ENCODE measurements at places on chromosomes 12 and 14. TPM values are rescaled to one million over a fixed set of nuclear protein-coding genes. Genes with fewer than 3 reads are reported as not detected.

Gene OASL
- total RNA-seq: 19.3 TPM

Gene ITGB7
- not detected for total RNA-seq

Gene RPL10L
- total RNA-seq: not detected

Gene PRPH
- 14.5 TPM for total RNA-seq

DNA sequence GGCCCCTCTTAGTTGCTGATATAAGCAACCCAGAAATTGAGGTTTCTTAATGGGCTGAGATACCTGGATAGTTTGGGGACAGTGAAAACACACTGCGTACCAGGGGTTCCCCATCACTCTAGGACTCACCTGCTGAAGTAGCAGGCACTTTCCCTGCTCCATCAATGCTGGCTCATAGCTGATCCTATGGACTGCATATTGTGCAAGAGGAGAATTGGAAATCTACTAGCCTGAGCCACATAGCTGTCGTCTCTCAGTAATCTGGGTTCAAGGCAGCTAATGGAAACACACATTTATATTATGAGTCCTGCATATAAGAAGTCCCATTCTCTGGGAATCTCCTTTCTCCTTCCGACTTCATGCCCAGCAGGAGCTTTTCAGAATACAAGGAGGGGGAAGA, 7.3 kb upstream of the DUSP6 start:
- no peak overlapping the region for H3K4me3 ChIP-seq
- no peak overlapping the region for H3K27ac ChIP-seq
- DNase-seq: no peak
- H3K4me1 ChIP-seq: peaks cover 18% of the 10 kb centered on the region

GRCh38 chr12:102769323-102769916, 147.6 kb downstream of the PAH start:
- H3K27me3 ChIP-seq: no peaks in the 10 kb centered on the region
- H3K27ac ChIP-seq: no peak overlapping the region
- peak; percentile 53 for DNase-seq
- no peaks in the 10 kb centered on the region for H3K36me3 ChIP-seq
- no peak overlapping the region for H3K4me3 ChIP-seq

GRCh38 chr12:69905801-69906200, 80.8 kb downstream of the MYRFL start:
- no peaks in the 10 kb centered on the region for H3K36me3 ChIP-seq
- DNase-seq: no peak
- no peaks in the 10 kb centered on the region for H3K27me3 ChIP-seq
- H3K4me1 ChIP-seq: peaks cover 2% of the 10 kb centered on the region
- no peak overlapping the region for H3K4me3 ChIP-seq

- H3K27me3 ChIP-seq: no peaks in the 10 kb centered on the region
- DNase-seq: no peak
- peaks cover 9% of the 10 kb centered on the region for H3K4me1 ChIP-seq
- peaks cover 99% of the 10 kb centered on the region for H3K36me3 ChIP-seq
Measured at GRCh38 chr12:53532524-53533445, 25.5 kb upstream of the NPFF start.

- no peaks in the 10 kb centered on the region for H3K36me3 ChIP-seq
- H3K27ac ChIP-seq: no peak overlapping the region
- H3K4me1 ChIP-seq: peaks cover 22% of the 10 kb centered on the region
- H3K27me3 ChIP-seq: peaks cover 14% of the 10 kb centered on the region
Measured at GRCh38 chr12:143964-144649, 69.8 kb downstream of the SLC6A12 start.

DNA sequence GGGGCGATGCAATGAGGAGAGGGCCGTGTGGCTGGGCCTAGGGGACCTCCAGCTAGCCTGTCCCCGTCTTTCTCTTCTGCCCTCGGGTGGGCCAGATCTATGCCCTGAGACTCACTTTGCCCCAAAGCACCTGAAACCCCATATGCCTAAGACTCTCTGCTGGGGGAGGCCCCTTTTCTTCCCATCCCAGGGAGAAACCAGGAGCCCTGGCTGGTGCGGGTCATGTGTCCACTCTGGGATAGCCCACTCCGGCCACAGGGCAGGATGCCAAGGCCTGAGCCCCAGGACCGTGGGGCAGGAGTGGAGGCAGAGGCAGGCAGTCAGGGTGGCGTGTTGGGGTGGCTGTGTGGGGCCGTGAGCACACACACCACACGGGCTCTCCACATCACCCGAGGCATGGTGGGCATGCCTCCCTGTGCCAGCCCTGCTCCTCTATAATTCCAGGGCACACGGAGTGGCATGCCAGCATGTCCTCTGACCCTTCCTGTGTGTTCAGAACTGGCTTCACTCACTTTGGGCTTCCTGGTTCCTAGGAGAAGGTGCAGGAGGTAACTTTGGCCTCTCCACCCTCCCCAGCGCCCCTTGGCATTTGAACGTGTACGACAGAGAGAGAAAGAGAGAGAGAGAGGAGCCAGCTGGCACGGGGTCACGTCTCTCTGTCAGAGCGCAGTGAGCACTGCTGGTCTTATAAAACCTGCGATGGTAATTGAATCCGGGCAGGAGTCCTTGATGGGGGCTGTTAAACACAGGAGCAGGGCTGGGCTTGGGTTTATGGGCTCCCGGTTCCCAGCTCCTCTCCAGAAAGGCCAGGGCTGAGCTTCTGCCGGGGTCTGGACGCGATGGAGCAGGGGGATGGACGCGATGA, 144.2 kb downstream of the KIF26A start:
- H3K4me1 ChIP-seq: no peaks in the 10 kb centered on the region
- H3K27me3 ChIP-seq: no peaks in the 10 kb centered on the region
- no peak overlapping the region for H3K4me3 ChIP-seq
- DNase-seq: no peak
- H3K27ac ChIP-seq: no peak overlapping the region

- H3K27me3 ChIP-seq: no peaks in the 10 kb centered on the region
- no peak overlapping the region for H3K4me3 ChIP-seq
Measured at GRCh38 chr12:103379670-103380069, 116.1 kb downstream of the C12orf42 start.

DNA sequence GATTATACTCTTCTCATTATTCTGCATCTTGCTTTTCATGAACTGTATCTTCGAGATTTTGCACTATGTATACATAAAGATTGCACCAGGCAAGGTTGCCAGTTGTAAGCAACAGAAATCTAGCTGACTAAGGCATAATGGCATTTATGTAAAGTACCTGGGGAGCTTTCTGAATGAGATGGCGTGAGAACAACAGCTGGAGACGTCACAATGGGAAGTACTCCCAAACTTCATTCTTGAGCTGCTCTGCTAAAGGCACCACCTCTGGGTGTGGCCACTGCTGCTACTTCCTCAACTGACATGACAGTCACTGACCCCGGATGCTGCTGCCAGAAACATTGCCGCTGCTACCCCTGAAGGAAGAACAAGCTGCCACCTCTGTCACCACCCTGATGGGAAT, 220.7 kb downstream of the NOVA1 start:
- no peaks in the 10 kb centered on the region for H3K27me3 ChIP-seq
- no peaks in the 10 kb centered on the region for H3K36me3 ChIP-seq
- H3K4me1 ChIP-seq: no peaks in the 10 kb centered on the region
- DNase-seq: no peak
- H3K4me3 ChIP-seq: no peak overlapping the region

- DNase-seq: no peak
- no peaks in the 10 kb centered on the region for H3K4me1 ChIP-seq
- no peak overlapping the region for H3K27ac ChIP-seq
- H3K4me3 ChIP-seq: no peak overlapping the region
- H3K27me3 ChIP-seq: no peaks in the 10 kb centered on the region
Measured at GRCh38 chr12:19288603-19289244, 150.6 kb upstream of the AEBP2 start.
